AML-193 (cell line): ENCODE measurements at places on chromosomes 2 and 18.

GRCh38 chr2:121044412-121044811, 240.6 kb downstream of the TFCP2L1 start:
- DNase-seq = no peak

DNA sequence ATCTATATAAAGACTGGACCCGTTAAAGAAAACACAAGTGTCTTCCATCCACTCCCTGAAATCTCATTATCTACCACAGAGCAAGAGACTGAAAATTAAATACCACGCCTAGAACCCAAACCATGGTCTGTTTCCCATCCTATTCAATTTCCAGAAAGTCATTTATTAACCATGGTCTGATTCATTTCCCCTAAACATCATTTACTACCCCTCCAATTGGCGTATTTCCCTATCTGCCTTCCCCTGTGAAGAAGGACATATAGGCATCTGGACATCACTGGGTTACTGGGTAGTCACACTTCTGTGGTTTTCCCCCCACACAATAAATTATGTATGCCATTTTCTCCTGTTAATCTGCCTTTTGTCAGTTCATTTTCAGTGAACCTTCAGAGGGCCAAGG, 30.8 kb downstream of the CCDC93 start:
- DNase-seq = no peak

- DNase-seq = no peak
These were observed 12.3 kb downstream of the KCTD1 start for GRCh38 chr18:26536032-26536431.

- no peak for DNase-seq
These were observed 29.6 kb upstream of the ALPP start for GRCh38 chr2:232348936-232349335.

DNA sequence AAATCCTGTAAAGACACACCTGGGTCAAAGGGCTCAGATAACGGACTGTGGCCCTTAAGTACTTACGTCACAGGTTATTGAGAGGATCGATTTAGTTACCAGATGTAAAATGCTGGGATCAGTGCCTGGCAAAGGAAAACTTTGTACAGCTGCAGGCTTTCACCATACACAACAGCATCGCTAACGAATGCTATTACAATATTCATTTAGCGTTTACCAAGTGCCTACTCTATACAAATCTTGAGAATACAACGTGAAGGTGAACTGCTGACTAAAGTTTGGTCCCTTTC, 619 bp upstream of the MSH6 start:
- no peak for DNase-seq

DNA sequence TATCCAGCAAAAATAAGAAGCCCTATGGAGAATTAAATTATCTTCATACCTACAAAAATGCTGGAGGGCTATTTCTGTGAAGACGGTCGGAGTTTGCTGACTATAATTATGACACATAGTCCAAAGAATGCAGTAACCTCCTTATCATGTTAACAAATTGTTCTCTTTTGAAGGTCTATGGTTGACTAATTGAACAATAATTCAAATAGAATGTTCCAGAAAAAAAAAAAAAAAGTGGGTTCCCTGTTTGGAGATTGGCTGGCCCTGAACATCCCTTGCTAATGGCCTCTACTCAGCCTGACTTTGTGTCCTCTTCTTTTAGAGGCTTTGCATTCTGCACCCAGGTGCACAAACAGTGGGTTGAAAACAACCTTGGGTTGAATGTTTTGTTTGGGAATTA, 82.8 kb upstream of the CCBE1 start:
- no peak for DNase-seq

DNA sequence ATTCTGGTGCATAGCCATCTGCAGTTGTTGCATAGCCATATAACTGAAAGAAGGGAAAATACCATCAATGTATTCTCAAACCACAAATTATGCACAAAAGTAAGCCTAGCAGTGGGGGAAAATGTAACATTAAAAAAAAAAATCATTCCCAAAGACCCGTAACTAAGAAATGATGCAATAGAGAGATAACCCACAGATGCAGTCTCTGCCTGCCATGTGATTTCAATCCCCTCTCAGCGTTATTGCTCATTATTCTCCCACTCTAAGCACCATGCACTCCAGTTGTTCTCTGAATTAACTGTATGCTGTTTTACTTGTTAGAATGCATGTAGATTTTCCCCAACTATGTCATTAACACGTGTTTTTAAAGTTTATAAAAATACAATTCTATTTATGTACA, 14.1 kb downstream of the DSC1 start:
- DNase-seq = no peak

GRCh38 chr2:143433251-143433650, 304.0 kb downstream of the ARHGAP15 start:
- no peak for DNase-seq

- DNase-seq = no peak
These were observed 14.8 kb downstream of the LPIN1 start for GRCh38 chr2:11761259-11761658.

- DNase-seq = no peak
These were observed 53.2 kb downstream of the CIB4 start for GRCh38 chr2:26587994-26588393.

DNA sequence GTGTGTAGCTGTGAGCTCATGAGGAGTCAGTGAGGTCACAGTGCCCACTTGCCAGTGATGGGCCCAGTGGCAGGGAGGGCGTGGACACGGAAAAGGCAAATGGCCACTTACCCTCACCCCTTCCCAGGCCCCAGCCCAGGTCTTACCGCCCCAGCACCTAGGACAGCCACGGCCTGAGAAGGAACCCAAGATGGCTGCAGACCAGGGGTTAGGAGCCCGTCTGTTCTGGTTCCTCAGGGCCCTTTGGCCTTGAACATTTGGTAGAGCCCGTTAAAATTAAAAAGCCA, 74.1 kb downstream of the EMX1 start:
- no peak for DNase-seq

DNA sequence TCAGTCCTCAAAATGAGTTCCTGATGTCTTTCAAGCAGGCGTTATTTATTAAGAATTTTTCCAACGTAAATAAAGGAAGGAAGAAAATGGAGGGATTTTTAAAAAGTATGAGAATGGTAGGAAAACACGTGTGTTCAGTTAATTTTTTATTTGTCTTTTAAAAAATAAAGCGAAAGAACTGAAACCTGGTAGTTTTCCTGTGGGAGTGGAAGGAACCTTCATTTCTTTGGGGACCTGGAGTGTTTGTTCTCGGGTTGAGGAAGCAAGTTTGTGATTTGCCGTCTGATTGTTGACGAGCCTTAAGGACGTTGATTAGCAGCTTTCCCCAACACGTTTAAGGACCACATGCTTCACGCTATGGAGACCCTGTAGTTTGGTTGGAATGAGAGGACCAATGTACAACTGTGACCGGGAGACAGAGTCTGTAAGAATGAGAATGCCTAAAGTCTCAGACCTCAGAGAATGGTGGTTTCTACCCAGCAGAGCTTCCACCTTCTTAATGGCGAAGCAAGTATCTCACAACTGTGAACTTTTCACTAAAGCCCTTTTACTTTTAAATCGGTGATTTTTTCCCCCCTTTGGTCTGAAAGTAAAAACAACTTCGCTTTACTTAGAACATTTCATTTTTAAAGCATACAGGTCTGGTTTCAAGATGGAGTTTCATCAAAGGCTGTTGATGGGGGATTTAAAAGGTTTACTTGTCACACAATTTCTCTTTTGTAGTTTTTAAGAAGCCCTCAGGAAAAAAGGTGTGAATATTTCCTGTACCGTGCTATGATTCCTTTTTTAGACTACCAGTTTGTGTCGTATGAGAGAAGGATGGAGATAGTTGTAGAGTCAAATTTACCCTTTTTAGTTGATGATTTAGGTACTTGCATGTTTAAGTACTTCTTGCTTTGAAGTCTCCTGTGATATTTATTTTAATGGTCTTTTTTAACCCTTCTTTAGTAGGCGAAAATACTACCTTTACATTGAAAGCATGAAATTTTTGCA, 1.4 kb downstream of the TTC39C start:
- DNase-seq = no peak

GRCh38 chr2:118774458-118775133, 72.9 kb downstream of the EN1 start:
- no peak for DNase-seq
